Stimulated activated CD4-positive, alpha-beta T cell treated with anti-CD3 and anti-CD28 coated beads, Interleukin-1b, Interleukin-23, amount 100 ng/mL, for 4 hours (primary cell): ENCODE measurements at places on chromosomes 5 and 9.

DNA sequence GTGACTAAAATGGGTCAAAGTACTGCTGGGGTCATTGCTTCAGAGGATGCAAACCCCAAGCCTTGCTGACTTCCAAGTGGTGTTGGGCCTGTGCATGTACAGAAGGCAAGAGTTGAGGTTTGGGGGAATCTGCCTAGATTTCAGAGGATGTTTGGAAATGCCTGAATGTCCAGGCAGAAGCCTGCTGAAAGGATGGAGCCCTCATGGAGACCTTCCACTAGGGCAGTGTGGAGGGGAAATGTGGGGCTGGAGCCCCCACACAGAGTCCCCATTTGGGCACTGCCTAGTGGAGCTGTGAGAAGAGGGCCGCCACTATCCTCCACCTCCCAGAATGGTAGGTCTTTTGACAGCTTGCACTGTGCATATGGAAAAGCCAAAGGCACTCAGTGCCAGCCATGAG lies 377.7 kb upstream of the TRPC7 start:
- DNase-seq = no peak

DNA sequence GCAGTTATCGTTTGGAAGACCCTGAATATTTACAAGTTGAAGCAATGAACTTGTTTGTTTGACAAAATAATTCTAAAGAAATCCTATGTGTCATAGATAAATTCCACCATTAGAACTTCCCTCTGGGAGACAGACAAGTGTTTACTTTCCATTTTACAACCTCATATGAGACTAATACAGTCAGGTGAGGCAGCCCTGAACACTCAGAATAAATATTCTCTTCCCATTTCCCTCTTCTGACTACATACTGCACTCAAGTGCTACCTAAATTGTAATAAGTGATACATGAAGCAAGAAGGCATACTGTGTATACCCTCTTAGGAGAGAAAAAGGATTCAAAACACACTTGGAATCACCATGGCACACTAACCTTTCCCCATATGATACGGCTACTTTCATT lies 6.8 kb downstream of the RASEF start:
- DNase-seq = no peak

DNA sequence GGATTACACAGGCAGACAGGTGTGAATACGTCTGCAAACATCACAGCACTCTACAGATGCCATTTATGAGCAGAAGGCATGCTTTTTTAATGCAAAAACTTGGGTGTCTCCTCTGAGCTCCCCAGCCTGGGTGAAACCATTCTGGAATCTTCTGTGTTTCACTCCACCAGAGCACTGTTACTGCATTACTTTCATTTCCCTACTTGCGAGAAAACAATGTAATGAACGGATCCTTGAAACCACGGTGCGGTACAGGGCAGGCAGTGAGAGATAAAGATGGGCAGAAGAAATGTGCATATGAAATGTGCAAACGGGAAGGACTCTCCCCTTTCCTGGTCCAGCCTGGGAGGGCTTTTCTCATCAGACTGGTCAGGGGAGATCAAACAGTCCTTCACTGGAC lies 584.3 kb upstream of the KLF4 start:
- DNase-seq = no peak

DNA sequence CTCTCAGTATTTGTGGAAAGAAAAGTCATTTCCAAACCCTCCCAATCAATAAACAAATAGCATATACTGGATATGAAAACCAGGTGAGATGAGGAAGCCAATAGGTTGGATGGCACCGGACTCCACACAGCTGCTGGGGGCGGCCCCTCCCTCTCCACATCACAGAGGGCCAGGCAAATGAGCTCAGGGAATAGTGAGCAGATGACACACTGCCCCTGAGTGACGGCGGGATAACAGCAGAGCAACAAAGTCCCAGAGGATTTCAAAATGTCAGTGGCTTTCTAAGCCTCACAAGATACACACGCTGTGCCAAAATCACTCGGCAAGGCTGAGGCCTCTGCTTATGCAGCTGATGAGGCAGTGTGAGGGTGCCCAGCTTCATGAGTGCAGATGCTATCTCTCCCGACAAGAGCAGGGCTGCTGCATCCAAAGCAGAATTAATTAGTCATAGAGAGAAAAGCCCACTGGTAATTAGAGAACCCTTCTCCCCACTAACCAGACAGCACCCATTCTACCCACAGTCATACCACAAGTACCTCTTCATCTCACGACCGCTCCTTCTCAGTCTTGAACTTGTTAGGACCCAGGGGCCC lies 235.0 kb upstream of the NFIL3 start:
- DNase-seq = no peak

GRCh38 chr5:159819591-159820411 lies 96.5 kb upstream of the ADRA1B start:
- DNase-seq = no peak

DNA sequence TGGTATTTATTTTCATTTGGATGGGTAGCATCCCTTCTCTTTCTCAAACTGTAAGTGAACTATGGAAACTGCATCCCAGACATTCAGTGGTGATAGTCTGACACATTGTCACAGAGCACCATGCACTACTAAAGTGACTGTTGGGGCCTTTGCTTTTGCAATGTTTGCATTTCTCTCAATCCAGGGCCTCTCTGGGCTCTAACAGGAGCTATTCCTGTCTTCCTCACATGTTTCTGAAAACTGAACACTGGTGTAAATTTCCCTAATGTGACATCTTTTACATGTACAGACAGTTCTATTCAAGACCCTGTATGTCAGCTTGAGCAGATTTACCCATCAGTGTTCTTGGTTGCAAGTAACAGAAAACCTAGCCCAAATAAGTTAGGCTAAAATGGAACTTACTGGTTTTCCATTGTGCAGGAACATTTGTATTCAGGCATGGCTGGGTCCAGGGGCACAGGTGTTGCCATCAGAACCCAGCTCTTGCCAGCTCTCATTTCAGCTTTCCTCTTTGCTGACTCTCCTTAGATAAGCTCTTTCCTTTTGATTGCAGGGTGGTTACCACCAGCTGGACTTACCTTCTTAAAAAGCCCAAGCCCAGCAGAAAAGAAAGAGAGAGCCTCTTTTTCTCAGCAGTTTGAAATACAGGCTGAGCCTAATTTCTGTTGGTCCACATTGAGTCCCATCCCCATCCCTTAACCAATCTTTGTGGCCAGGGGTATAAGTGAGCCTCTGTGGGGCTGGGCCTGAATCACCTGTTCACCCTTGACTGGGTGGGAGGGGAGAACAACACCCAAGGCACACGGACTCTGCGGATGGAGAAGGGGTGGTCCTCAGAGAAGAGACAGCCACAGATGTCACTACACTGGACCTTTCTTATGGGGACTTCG lies 234.3 kb downstream of the NR3C1 start:
- DNase-seq = no peak

- no peak for DNase-seq
Observed at GRCh38 chr9:20253635-20254034, 368.7 kb downstream of the MLLT3 start.

DNA sequence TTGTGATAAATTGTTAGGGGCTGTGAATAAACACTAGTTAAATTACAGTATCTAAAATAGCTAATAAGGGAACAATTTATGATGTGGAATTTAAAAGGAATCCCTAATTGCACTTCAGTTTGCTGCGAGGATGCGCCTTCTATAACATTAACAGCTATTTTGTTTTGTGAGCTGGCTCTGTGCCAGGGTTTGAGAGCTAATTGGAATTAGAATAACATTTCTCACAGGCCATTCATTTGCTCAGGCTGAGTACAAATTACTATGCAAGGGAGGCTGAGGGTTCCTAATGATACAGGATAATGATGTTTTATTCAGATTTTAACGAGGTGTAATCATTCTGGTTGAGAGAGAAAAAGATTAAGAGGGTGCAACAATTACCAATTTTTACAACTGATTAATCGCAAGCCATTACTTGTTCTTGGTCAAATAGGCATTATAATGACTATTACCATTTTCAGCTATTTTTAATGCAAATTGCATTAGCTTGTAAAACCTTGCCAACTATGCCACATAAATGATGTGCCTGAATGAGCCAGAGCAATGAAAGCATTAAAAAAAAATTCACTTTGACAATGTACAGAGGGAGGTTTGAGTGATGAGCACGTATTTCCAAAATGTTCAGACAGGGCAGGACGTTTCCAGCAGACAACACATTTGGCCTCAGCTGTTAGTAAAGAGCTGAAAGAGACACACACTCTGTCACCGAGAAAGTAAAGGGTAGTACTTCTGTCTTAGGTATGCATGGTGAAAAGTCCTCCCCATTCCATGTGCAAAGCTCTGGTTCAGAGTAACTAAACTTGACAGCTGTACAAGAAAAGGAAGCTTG lies 576.5 kb downstream of the TLE1 start:
- DNase-seq = no peak

DNA sequence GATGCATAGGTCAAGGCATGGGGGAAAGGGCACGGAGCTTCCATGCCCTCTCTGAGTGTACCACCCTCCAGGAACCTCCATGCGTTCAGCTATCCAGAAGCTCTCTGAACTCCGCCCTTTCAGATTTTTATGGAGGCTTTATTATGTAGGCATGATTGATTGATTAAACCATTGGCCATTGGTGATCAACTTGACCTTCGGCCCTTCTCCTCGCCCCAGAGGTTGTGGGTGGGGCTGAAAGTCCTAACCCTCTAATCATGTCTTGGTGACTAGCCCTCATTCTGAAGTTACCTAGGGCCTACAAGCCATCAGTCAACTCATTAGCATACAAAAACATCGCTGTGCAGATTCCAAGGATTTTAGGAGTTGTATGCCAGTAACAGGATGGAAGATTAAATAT lies 323.7 kb upstream of the KLF4 start:
- DNase-seq = no peak

- no peak for DNase-seq
Observed at GRCh38 chr5:95080441-95080840, 204.5 kb downstream of the MCTP1 start.

DNA sequence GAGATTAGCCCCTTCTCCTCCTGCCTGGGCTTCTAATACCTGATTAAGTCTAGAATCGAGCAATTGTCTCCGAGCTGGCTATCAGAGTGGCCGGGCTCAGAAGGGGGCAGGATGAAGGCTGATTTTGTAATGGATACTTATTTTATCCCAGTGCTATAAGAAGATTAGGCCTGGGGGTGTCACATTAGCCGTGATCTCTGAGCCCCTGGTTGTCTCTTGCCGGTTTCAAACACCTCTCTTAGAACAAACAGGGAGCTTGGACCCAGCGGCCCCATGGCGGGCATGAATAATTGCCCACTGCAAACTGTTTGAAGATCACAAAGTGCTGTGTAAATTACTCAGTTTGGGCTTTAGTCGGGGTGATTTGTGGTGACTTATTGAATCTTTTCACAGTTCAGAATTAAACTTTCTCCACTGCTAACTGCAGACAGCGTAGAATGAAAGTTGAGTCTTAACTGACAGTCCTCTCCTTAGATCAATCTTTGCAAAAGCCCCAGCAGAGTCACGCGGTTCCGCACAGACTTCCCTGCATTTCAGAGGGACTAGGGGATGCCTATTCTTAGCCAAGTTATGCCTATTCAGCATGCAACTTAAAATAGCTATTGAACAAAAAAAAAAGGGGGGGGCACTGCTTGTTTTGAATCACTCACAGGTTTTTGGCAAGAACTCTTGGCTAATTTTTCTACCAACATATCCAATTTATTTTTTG lies 200.6 kb upstream of the IRX1 start:
- no peak for DNase-seq

DNA sequence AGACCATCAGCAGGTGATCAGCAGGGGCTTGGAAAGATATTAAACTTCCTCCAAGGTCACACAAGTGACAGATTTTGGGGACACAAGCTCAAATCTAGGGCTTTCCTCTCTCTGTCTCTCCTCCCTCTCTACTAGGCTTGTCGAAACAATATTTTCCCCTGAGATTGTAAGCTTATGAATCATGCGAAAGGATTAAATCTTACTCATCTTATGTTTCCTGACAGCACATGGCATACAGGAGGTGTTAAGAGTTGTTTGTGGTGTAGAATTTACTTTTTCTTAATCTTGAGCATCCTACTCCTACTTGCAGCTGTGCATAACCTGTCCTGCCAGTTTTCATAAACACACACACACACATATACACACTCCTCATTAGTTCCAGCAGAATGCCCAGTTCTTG lies 186.3 kb downstream of the MARCHF11 start:
- no peak for DNase-seq

- no peak for DNase-seq
Observed at GRCh38 chr5:161311146-161311708, 235.3 kb downstream of the GABRB2 start.

GRCh38 chr9:75957116-75957515 lies 66.6 kb downstream of the PCSK5 start:
- DNase-seq = no peak

- DNase-seq = no peak
Observed at GRCh38 chr5:45454114-45454513, 242.1 kb downstream of the HCN1 start.

DNA sequence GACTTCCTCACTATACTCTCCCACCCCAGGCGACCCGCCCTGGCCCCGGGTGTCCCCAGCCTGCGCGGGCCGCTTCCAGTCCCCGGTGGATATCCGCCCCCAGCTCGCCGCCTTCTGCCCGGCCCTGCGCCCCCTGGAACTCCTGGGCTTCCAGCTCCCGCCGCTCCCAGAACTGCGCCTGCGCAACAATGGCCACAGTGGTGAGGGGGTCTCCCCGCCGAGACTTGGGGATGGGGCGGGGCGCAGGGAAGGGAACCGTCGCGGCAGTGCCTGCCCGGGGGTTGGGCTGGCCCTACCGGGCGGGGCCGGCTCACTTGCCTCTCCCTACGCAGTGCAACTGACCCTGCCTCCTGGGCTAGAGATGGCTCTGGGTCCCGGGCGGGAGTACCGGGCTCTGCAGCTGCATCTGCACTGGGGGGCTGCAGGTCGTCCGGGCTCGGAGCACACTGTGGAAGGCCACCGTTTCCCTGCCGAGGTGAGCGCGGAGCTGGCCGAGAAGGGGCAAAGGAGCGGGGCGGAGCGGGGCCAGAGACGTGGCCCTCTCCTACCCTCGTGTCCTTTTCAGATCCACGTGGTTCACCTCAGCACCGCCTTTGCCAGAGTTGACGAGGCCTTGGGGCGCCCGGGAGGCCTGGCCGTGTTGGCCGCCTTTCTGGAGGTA lies 2.1 kb downstream of the CA9 start:
- DNase-seq = no peak

DNA sequence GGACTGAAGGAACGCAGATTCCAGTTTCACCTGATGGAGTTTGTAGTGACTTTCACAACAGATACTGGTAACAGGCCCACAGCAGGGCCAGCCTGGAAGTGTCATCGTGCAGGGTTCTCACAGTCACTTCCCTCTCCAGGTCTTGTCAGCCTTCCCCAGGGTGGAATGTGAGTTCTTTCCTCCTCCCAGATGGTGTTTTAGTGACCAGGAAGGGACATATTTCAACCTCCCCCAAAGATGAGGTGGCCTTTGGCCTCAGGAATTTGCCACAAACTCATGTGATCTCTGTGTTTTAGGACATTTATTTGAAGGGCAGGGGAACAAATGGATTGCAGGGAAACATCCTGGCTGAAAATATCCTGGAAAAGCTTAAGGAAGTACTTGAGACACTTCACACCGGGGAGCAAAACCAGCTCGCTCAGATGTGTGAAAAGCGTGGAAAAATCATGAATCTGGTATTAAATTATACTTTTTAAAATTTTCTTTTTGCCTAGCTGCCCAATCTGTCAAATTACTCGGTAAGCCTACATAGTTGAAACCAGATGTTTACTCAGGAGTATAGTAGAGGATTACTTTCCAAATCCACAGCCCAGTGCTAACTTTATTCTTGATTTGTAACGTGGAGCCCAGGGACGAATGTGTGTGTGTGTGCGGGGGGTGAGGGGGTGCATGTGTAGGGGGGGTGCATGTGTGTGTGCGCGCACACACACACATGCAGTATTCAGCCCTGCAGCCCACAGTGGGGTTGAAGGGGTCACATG lies 66.8 kb downstream of the PTPDC1 start:
- DNase-seq = no peak
